Activated T-helper 1 cell treated with Interleukin-2 at 50 U/mL for 16 hours (primary cell): ENCODE measurements at places on chromosomes 3 and 15.

GRCh38 chr15:57152666-57153539 lies 223.4 kb upstream of the CGNL1 start:
- DNase-seq: no peak

DNA sequence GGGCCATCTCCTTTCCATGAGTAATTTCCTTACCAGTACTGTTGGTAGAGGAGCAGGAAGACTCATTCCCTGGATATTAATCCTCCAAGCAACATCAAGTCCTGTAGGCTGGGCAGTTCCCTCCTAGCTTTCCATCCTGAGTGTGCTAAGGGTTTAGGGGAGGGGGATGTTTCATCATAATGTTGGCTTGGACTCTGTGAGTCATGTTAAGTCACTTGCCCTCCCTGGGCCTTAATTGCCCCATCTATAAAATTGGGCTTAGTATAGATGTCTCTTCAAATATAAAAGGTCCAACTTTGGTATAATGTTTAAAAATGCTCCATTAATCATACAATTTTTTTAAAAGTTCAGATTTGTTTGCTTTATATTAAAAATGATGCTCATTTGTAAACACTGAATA lies 52.7 kb downstream of the TLE3 start:
- no peak for DNase-seq

- no peak for DNase-seq
Observed at GRCh38 chr15:42037656-42038055, 16.8 kb upstream of the PLA2G4E start.

DNA sequence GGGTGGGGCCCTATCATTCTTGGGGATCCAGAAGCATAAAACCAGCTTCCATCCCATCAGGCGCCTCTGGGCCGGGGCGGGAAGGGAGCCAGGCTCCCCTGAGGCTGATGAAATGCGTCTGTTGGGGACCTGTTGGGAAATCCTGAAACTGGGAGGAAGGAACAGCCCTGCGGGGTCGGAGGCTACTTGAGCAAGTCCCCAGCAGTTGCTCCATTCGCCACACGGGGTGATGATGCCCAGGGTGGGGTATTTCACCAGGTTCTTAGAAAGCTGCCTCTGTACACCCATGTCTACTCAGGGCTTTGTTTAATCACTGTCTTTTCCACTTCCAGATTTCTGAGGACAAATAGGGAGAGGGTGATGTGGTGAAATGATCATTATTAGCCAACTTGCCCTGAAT lies 25.4 kb upstream of the TSEN2 start:
- no peak for DNase-seq

DNA sequence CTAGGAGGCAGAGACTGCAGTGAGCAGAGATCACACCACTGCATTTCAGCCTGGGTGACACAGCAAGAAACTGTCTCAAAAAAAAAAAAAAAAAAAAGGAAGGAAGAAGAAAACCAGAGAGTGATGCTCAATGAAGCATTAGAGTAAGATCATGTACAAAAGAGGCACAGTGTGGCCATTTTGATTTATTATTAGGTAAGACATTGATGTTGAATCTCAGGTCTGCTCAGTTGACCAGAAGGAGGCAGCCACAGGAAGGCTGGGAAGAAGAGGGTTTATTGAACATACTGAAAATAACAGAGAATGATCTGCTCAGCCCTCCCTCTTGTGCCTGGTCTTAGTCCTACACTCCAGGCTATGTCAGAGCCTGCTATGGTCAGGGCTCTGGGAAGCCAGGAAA lies 15.6 kb downstream of the LRRK1 start:
- DNase-seq: no peak
